ENCODE measurements at places on chromosomes 12 and 14. TPM values are rescaled to one million over a fixed set of nuclear protein-coding genes. Genes with fewer than 3 reads are reported as not detected.

GLT8D2 gene
- total RNA-seq: 5.5 TPM

IGF1 gene
- 20.1 TPM for total RNA-seq

DNA sequence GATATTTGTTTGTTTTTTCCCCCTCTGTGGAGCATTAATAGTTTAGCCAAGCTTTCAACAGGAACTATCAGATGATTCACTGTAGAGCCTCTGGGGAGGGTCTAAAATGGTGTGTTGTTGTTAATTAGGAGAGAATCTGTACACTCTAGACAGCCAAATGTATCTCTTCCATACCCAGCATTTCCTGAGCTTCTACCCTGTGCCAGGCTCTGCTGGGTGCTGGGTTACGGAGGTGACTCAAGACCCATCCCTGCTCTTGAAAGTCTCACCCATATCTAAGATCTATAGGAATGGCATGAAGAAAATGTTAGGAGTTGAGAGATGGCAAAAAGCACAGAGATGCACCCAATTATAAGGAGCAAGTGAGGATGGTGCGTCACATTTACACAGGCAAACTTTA is 245.8 kb downstream of the C12orf75 start:
- no peak for DNase-seq

P2RX2 gene
- not detected for total RNA-seq

COL2A1 gene
- 0.13 TPM for total RNA-seq

All from cardiac septum (tissue), 1 donor.